Right lobe of liver (tissue), 6 donors: ENCODE measurements at places on chromosomes 7 and 10. TPM values are rescaled to one million over a fixed set of nuclear protein-coding genes. Genes with fewer than 3 reads are reported as not detected.
A peak's percentile ranks its signal among the peaks of the same experiment; 100 is the strongest.

- peak; percentile 67 for DNase-seq
These were observed 730 bp downstream of the LARP4B start for GRCh38 chr10:930625-931325.

- no peak for DNase-seq
These were observed 335.1 kb downstream of the BMPER start for GRCh38 chr7:34240417-34240816.

Gene TASOR2
- total RNA-seq, result 31.1 TPM

GRCh38 chr7:1586126-1586826 is 16.4 kb upstream of the PSMG3 start:
- DNase-seq, result no peak

DNA sequence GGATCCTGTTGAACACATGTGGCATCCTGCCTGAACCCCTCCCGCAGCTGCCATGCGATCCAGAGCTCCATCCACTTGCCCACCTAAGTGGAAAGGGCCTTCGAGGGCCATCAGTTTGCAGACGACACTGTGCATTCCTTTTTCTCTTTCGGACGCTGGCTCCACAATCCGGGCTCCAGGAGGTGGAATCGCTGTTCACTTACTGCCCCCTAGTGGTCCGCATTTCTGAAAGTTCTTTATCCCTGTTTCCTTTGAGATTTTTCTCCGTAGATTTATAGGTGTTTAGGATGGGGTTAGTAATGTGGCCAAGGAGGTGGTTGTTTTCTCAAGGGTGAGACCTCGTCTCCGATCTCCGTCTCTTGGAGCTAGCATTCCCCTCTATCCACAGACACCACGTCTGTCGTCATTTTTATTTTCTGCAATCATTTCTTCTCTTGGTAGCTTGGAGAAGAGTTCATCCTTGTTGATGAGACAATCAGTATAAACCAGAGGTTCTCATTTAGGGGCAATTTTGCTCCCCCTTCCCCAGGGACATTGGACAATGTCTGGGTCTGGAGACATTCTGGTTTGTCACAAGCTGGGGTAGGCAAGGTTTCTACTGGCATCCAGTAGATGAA is 204.6 kb downstream of the ARHGAP21 start:
- DNase-seq, result peak; percentile 66

GRCh38 chr10:116211682-116212081 is 61.3 kb downstream of the GFRA1 start:
- no peak for DNase-seq

DNA sequence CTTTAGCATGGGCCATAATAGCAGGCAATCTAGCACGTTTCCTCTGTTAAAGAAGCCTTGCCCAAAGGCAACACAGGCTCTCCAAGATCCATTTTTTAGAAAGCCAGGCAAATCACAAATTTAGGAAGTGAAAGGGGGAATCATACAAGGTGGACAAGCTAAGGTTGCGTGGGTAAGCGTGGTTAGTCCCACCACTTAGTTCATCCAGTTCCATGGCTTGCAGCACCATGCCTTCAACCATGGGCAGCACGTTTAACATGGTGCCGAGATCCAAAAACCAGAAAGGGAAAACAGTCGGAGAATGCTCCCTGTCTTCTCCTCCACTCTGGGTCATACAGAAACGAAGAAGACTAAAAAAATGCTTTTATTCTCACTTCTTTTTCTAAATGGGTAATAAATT is 234.4 kb upstream of the IMMP2L start:
- DNase-seq, result no peak

GRCh38 chr10:21135023-21135931 is 238.2 kb upstream of the NEBL start:
- DNase-seq, result no peak

Gene KCP
- total RNA-seq, result 0.22 TPM

GRCh38 chr10:97444212-97444611 is 1.6 kb downstream of the EXOSC1 start:
- DNase-seq, result no peak

DNA sequence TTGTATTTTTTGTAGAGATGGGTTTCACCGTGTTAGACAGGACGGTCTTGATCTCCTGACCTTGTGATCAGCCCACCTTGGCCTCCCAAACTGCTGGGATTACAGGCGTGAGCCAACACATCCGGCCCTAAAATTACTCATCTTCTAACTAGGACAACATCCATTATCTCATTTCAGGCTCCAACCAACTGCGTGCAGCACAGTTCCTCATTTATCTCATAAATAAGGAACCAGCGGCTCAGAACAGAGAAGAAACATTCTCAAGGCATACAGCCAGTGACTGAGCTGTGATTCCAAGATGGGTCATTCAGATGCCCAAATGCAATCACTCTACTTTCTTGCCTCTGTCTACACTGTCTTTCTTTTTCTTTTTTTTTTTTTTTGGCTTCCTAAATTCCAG is 356.1 kb downstream of the ELMO1 start:
- DNase-seq, result no peak

GRCh38 chr7:50923476-50923875 is 140.8 kb upstream of the GRB10 start:
- no peak for DNase-seq

DNA sequence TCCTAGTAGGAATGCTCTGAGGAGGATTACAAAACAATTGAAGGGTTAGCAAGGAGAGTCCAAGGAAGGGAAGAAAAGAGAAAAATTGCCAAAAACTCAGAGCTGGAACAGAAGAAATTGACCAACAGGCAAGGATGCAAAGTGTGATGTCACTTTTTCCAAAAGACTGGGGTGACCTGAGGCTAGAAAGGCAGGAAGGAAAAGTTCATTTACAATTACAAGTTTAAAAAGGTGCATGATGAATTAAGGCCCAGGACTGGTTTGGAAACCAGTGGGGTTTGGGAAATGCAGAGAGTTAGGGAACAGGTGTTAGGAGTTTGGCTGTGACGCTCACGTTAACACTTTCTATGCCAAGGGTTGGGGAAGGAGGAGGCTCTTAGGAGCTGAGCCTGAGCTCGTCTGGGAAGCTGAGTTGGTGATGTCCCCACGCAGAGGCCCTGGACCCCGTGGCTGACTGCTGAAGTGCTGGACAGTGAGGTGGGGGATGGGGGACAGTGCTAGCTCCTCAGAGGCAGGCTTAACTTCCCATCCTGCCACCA is 92.6 kb upstream of the PODXL start:
- no peak for DNase-seq

- no peak for DNase-seq
These were observed 260.3 kb downstream of the SNX13 start for GRCh38 chr7:17680026-17680425.

DNA sequence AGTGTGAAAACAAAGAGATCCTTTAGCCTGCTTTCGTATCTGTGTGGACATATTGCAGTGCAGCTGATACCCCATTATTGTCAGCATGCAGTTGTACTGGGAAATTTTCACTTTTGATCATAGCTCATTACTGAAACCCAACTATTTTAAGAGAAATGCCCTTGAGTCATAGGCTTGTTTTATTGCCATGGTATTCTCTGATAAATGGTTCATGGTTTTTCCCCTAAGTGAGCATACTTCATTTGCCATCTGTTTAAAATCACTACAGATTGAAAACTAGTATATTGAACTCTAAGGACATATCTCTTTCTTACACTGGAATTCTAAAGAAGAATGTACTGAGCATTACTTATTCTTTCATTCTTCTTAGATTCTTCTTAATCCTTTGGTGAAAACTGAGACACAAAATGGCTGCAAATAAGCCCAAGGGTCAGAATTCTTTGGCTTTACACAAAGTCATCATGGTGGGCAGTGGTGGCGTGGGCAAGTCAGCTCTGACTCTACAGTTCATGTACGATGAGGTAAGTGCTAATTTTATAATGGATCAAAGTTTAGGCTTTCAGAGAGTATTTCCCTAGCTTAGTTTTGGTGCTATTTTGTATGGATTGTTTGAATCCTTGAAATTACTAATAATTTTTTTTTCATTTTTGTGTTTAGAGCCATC is 63.0 kb downstream of the RALA start:
- no peak for DNase-seq

Gene CLDN3
- total RNA-seq, result 16.1 TPM

GRCh38 chr7:102204212-102204611 is 82.5 kb upstream of the SH2B2 start:
- DNase-seq, result no peak

Gene SUN3
- total RNA-seq, result not detected

DNA sequence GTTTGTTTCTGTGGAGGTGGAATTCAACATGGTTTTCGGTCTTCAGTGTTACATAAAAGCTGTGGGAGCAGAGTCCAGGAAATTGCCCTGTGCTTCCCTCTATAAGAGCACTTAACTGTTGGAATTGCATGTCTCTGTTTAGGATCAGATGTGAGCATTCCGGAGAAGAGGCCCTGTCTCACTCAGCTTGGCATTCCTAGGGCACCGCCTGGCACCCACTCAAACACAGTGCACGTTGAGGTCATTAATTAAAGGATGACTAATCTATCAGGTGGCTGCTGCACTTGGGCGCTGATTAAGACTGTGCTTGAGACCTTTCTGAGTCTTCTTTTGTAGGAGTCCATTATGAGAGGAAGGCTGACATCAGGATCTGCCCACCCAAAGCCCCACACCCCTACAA is 82.8 kb upstream of the VIPR2 start:
- DNase-seq, result no peak

DNA sequence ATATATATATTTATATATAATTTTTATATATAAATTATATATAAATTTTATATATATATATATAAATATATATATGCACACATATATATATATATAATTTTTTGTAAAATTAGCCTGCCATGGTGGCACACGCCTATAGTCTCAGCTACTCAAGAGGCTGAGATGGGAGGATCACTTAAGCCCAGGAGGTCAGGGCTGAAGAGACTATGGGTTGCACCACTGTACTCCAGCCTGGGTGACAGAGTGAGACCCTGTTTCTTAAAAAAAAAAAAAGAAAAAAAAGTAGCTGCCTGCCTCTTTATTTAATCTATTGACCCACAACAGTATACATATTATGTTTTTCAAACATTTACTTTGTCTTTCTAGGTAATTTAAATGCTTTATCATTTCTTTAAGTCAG is 19.2 kb downstream of the BCAP29 start:
- no peak for DNase-seq

DNA sequence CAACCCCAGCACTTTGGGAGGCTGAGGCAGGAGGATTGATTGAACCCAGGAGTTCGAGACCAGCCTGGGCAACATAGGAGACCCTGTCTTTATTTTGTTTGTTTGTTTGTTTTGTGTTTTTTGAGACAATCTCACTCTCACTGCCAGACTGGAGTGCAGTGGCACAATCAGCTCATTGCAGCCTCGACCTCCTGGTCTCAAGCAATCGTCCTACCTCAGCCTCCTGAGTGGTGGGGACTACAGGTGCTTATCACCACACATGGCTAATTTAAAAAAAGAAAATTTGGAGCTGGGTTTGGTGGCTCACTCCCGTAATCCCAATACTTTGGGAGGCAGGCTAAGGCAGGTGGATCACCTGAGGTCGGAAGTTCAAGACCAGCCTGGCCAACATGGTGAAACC is 30.6 kb upstream of the CCL24 start:
- DNase-seq, result no peak

Gene STYXL1
- total RNA-seq, result 20.4 TPM

DNA sequence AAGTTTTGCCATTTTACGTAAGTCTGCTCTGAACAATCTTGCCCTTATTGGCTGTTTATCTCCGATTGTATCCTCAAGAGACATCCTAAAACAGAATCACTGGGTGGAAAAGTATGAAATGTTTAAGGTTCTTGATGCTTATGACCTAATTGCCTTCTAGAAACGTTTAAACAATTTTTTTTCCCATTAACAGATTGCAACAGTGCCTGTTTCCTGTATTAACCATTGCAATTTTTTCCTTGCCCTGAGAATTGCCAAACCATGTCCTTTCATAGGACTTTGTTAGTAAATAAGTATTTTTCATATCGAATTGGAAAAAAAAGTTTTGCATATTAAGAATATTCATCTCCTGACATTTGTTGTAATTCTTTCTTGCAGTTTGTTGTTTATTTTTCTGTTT is 639.8 kb downstream of the INHBA start:
- no peak for DNase-seq

GRCh38 chr10:16182688-16183087 is 254.1 kb upstream of the PTER start:
- DNase-seq, result no peak

GRCh38 chr10:103855424-103855823 is at the start of gene SH3PXD2A:
SH3PXD2A (minus strand) TSS chr10:103855576; CDS start chr10:103855266, 310 bp downstream.
- DNase-seq, result no peak

Gene SNX10
- total RNA-seq, result 51.1 TPM

DNA sequence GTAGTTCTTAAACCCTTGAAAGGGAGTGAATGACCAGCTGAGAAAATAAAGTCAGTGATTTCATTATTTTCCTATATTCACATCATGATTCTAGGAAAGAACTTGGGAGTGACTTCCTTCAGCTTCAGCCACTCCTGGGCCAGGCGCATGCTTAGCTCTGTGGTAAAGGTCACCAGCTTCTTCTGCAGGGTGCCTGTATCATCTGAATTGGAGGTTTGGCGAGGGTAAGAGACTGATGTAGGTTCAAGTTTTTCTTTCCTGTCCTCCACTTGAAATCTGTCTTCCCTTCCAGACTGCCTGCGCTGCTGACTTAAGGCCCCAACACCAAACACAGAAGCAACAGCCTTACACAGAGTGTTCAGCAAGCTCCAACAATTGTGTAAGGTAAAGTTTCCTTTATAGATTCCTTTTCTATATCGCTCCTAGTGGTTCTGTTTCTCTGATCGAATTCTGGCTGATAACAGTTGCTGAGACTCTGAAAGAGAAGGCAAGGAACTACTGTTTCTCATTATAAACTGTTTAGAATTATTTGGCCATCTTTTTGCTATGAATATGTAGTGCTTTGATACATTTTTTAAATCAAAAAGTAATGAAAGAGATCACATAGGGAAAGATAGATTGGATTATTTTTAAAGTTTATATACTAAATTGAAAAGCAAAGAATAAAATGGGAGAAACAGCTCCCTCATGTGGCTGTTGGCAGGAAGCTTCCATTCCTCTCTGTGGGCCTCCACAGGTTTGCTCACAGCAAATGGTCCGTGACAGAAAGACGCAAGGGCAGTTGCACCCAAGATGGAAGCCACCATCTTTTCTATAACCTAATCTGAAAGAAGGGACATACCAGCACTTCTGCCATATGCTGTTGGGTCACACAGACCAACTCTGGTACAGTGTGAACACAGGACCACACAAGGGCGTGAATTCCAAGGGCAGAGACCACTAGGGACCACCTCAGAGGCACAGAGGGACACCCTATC is 14.0 kb downstream of the GATAD1 start:
- no peak for DNase-seq

Gene RSPH10B
- not detected for total RNA-seq

Gene TUBGCP2
- total RNA-seq, result 30.0 TPM

Gene MPLKIP
- 59.9 TPM for total RNA-seq

DNA sequence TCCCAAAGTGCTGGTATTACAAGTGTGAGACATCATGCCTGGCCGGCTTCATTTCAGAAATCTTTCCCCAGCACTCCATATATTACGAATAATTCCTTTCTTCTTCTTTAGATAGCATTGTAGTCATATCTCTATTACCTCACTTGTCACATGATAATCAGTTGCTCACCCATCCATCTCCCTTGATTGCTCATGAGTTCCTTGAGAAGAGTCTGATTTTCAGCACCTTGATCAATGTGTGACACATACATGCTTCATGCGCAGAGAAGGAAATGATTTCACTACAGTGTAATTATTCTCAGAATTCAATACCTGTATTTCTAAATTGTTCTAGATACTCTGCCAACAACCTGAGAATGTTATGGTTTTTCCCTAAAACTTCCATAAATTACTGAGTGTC is 26.7 kb upstream of the GGCT start:
- DNase-seq, result no peak

Gene HECTD2
- 1.5 TPM for total RNA-seq

Gene PRPS1L1
- total RNA-seq, result not detected
